D721Med (cell line): ENCODE measurements at places on chromosomes 13 and 19.

GRCh38 chr13:103759361-103759760, 693.1 kb upstream of the SLC10A2 start:
- no peak for DNase-seq

DNA sequence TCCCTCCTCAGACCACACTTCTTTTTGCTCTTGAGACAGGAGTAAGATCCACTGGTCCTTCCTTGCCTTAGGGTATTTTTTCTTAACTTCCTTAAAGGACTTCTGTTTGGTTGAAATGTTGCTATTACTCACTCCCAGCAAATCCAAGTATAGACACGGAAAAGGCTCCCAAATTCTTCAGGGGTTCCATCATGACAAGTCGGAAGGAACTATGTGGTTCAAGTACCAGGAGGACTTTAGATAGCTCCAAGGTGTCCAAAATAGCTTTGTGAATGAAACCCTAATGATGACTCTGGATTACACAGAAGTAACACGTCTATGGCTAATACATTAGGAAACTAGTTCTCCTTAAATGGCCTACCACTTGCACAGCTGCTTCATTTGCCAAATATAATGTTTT, 238.7 kb downstream of the KCTD12 start:
- no peak for DNase-seq

- no peak for DNase-seq
Observed at GRCh38 chr13:30972888-30973377, 40.5 kb downstream of the TEX26 start.

- DNase-seq, result no peak
Observed at GRCh38 chr13:101289764-101290163, 126.5 kb downstream of the NALCN start.

DNA sequence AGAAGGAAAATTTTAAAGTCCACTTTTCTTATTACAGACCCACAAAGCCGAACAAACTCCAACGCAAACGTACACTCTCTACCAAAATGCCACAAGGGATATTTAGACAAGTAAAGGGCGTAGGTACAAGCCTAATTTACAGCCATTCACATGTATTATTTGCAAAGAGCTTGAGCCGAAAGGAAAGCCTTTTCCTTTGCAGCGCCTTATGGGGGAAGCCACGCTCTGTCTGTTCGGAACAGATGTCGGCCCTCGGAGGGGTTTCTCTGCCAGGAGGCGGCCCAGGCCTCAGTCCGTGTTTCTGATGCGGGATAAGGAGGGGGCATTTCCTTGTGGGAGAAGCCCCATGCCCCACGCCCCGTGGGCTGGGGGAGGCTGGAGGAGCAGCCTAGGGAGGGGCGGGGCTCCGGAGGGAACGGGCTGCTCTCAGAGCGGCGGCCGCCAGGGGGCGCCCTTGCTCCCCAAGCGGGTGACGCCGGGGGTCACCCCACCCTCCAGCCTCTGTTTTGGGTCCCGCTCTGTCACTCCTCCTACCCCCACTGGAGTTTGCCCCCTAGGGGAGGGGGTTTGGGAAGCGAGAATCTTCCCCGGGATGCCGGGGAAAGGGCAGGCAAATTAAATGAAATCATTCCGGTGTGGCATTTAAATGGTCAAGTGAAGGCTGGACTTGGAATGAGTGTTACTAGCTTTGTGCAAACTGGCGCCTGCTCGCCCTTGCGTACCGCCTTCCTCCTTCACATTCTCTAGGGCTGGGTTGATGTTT, 2.9 kb downstream of the HTR2A start:
- DNase-seq, result peak; percentile 47

GRCh38 chr19:28956961-28957360, 256.0 kb downstream of the UQCRFS1 start:
- DNase-seq, result no peak

DNA sequence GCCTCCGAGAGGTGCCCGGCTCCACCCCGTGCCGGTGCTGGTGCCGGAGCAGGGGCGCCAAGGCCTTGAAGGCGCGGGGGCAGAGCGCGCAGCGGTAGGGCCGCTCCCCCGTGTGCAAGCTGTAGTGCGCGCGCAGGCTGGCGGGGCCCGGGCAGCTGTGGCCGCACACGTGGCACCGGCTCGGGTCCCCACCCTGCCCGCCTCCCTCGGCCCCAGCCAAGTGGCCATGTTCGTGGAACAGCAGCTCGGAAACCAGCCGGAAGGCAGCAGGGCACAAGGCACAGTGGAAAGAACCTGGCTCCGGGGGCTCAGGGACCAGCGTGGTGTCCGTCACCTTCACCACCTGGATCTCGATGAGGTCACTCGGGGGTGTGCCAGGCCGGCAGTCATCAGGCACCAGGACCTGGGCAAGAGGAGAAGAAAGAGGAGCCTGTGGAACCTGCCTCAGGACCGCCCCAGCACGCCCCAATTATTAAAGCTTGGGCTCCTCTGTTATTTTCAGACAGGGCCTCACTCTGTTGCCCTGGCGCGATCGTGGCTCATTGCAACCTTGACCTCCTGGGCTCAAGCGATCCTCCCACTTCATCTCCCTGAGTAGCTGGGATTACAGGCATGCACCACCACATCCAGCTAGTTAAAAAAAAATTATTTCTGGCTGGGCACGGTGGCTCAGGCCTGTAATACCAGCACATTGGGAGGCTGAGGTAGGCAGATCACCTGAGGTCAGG, 2.0 kb downstream of the ZNF784 start:
- no peak for DNase-seq

DNA sequence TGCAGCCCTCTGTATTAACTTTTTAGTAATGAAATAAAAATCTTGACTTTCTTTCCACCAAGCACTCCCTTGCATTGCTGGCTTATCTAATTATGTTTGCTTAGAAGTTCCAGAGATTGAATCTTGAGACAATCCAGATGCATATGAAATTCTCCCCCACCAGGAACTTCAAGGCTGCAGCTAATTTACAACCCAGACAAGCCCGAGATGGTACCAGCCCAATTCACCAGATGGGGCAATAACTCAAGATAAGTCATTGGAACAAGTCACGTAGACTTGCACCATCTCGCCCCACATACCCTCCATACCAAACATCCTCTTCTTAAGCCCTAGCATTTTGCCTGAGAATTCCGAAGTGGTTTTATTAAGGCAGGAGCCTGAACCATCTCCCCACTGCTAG, 29.0 kb downstream of the UTP14C start:
- no peak for DNase-seq

DNA sequence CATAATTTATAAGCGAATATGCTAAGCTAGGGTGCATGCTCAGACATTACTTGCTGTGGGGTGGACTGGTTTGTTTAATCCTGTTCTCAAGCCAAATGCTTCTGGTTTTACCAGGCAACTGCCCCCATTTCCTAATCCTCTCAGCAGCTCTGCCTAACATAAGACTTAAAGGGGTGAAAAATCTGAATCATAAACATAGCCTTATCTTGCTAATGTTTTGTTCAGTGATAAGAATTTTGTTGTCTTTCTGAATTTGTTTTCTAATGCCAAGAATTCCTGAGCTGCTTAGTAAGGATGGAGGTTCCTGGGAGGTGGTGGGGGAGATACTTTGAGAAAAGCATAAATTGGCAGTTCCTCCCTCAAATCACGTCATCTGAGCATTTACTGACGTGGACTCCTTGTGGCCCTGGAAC, 42.7 kb downstream of the ING1 start:
- DNase-seq, result no peak
